ENCODE measurements at places on chromosomes 1 and 21. TPM values are rescaled to one million over a fixed set of nuclear protein-coding genes. Genes with fewer than 3 reads are reported as not detected.

FAAH gene
- total RNA-seq: 8.8 TPM

CRP gene
- total RNA-seq: not detected

LCE1B gene
- not detected for total RNA-seq

RNU5D-1 gene
- total RNA-seq: not detected

PTCH2 gene
- 3.2 TPM for total RNA-seq

DMBX1 gene
- 0.37 TPM for total RNA-seq

TAF1A gene
- total RNA-seq: 12.0 TPM

CNR2 gene
- 0.35 TPM for total RNA-seq

PTPRF gene
- 6.2 TPM for total RNA-seq

ZP4 gene
- not detected for total RNA-seq

C8A gene
- total RNA-seq: not detected

BMP8B gene
- total RNA-seq: 1.5 TPM

SAMD13 gene
- 0.46 TPM for total RNA-seq

AIRE gene
- not detected for total RNA-seq

FAM229A gene
- total RNA-seq: 14.0 TPM

SPATA1 gene
- 2.9 TPM for total RNA-seq

TTC34 gene
- 0.43 TPM for total RNA-seq

TESK2 gene
- total RNA-seq: 8.8 TPM

LYSMD1 gene
- total RNA-seq: 5.2 TPM

RBM11 gene
- 4.9 TPM for total RNA-seq

ABCA4 gene
- 0.53 TPM for total RNA-seq

TRAF3IP3 gene
- total RNA-seq: 157 TPM

DDR2 gene
- total RNA-seq: 0.17 TPM

SIM2 gene
- 1.9 TPM for total RNA-seq

SLC25A24 gene
- total RNA-seq: 21.4 TPM

Data from activated T-cell treated with anti-CD3 and anti-CD28 coated beads, Interleukin-2, amount 50 U/mL, for 72 hours (primary cell).